ENCODE measurements at places on chromosomes 7 and 10. TPM values are rescaled to one million over a fixed set of nuclear protein-coding genes. Genes with fewer than 3 reads are reported as not detected.

TEX36 gene
- not detected for total RNA-seq

GIMAP7 gene
- 13.8 TPM for total RNA-seq

DCLRE1A gene
- total RNA-seq: 5.0 TPM

SPDYE16 gene
- not detected for total RNA-seq

STAG3 gene
- total RNA-seq: 0.91 TPM

EPC1 gene
- 24.6 TPM for total RNA-seq

CALCR gene
- total RNA-seq: 0.28 TPM

SPOCK2 gene
- 6.0 TPM for total RNA-seq

PLEKHA8 gene
- 4.3 TPM for total RNA-seq

LRRC4 gene
- total RNA-seq: 3.5 TPM

EVX1 gene
- total RNA-seq: not detected

OR2A5 gene
- not detected for total RNA-seq

HOXA9 gene
- total RNA-seq: not detected

MMD2 gene
- not detected for total RNA-seq

C7orf57 gene
- not detected for total RNA-seq

AGBL3 gene
- total RNA-seq: 1.9 TPM

TMEM236 gene
- total RNA-seq: 0.59 TPM

PPP1R17 gene
- not detected for total RNA-seq

R3HCC1L gene
- 6.4 TPM for total RNA-seq

REPIN1 gene
- total RNA-seq: 108 TPM

VIM gene
- total RNA-seq: 772 TPM

LRRC18 gene
- total RNA-seq: not detected

AVL9 gene
- total RNA-seq: 15.5 TPM

MOGAT3 gene
- not detected for total RNA-seq

YAE1 gene
- 23.2 TPM for total RNA-seq

SFRP4 gene
- total RNA-seq: 3.8 TPM

TMEM225B gene
- 0.36 TPM for total RNA-seq

ELOVL3 gene
- 0.56 TPM for total RNA-seq

PLEKHS1 gene
- total RNA-seq: not detected

CLRN3 gene
- not detected for total RNA-seq

AKR1C1 gene
- total RNA-seq: 175 TPM

RADIL gene
- total RNA-seq: 10.3 TPM

LIPJ gene
- total RNA-seq: 0.06 TPM

CEP55 gene
- 0.45 TPM for total RNA-seq

MINDY3 gene
- 27.3 TPM for total RNA-seq

LEP gene
- not detected for total RNA-seq

HNRNPF gene
- total RNA-seq: 67.2 TPM

GBX1 gene
- not detected for total RNA-seq

EIF4H gene
- 186 TPM for total RNA-seq

PTN gene
- 27.0 TPM for total RNA-seq

CRYGN gene
- total RNA-seq: not detected

OR2A42 gene
- total RNA-seq: not detected

MDFIC gene
- 20.6 TPM for total RNA-seq

TMEM254 gene
- 8.1 TPM for total RNA-seq

SEMA3E gene
- 0.64 TPM for total RNA-seq
